IgD-negative memory B cell (primary cell): ENCODE measurements at places on chromosomes 5 and 9. TPM values are rescaled to one million over a fixed set of nuclear protein-coding genes. Genes with fewer than 3 reads are reported as not detected.

The GPR150 gene
- polyA plus RNA-seq, result 0.66 TPM

The PAPPA gene
- polyA plus RNA-seq, result 0.04 TPM

The NOXA1 gene
- polyA plus RNA-seq, result 1.4 TPM

The ZNF608 gene
- 6.4 TPM for polyA plus RNA-seq

The GFI1B gene
- 0.74 TPM for polyA plus RNA-seq
